Stimulated activated CD4-positive, alpha-beta T cell treated with anti-CD3 and anti-CD28 coated beads, TNF-alpha, amount 100 ng/mL, for 1 hour (primary cell): ENCODE measurements at places on chromosomes 13 and 19.

DNA sequence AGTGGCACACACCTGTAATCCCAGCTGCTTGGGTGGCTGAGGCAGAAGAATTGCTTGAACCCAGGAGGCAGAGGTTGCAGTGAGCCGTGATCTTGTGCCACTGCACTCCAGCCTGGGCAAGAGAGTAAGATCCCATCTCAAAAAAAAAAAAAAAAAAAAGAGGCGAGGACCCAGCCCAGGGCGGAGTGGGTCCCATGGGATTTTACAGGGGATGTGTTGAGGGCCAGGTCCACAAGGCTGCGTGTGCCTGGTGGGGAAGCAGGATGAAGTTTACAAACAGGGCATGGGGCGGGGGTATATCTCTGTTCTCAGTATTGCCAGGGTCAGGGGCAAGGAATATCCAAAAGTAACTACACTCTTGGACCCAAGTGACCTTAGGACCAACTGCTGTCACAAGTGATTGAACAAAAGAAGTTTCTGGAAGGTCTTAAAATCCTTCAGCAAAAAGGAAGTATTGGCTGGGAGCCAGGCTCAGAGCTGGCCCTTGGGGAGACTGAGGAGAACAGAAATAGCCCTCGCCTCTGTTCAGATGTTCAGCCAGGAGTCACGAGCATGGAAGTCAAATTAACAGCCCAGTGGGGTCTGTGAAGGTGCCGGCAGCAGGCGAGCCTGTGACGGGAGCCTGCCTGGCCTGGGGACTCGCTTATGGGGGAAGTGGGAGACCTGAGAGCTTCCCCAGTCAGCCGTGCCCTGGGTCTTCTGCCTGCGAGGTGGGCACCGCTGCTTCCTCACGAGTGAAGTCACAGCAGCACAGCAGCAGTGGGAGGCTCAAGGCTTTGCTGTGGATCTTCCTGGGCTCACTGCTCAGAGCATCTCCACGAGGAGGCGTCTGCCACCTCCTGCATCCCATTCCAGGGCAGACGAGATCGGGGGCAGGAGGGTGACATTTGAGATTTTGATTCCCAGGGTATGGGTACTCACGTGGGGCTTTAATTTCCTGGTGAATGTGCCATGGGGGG, 6.4 kb downstream of the MYO9B start:
- no peak for DNase-seq

DNA sequence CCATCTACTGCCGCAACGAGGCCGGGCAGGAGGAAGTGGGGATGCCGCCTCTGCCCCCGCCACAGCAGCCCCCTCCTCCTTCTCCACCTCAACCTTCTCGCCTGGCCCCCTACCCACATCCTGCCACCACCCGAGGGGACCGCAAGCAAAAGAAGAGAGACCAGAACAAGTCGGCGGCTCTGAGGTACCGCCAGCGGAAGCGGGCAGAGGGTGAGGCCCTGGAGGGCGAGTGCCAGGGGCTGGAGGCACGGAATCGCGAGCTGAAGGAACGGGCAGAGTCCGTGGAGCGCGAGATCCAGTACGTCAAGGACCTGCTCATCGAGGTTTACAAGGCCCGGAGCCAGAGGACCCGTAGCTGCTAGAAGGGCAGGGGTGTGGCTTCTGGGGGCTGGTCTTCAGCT, 3.4 kb upstream of the NUP62 start:
- DNase-seq, result no peak

- DNase-seq, result no peak
These were observed 269.8 kb downstream of the RFC3 start for GRCh38 chr13:34087791-34088190.

GRCh38 chr13:37413161-37413560, 185.4 kb downstream of the POSTN start:
- no peak for DNase-seq

GRCh38 chr19:20482721-20483120, 82.9 kb downstream of the ZNF737 start:
- DNase-seq, result no peak

DNA sequence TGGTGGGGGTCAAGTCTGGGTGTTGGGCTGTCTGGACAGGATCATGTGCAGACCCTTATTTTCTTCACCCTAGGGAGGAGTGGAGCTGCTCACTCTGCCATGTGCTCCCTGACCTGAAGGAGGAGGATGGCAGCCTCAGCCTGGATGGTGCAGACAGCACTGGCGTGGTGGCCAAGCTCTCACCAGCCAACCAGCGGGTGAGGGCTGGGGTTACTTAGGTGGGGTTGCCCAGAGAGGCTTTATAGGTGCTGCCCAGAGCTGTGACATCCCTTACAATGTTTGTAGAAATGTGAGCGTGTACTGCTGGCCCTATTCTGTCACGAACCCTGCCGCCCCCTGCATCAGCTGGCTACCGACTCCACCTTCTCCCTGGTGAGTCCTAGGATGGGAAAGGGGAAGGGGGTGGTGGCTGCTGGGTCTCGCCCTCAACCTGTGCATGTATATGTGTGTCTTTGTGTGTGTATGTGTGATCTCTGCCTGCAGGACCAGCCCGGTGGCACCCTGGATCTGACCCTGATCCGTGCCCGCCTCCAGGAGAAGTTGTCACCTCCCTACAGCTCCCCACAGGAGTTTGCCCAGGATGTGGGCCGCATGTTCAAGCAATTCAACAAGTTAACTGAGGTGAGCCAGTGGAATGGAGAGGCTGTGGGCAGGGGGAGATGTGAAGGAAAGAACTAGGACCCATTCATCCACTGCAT, 5.1 kb downstream of the CHMP2A start:
- DNase-seq, result no peak

DNA sequence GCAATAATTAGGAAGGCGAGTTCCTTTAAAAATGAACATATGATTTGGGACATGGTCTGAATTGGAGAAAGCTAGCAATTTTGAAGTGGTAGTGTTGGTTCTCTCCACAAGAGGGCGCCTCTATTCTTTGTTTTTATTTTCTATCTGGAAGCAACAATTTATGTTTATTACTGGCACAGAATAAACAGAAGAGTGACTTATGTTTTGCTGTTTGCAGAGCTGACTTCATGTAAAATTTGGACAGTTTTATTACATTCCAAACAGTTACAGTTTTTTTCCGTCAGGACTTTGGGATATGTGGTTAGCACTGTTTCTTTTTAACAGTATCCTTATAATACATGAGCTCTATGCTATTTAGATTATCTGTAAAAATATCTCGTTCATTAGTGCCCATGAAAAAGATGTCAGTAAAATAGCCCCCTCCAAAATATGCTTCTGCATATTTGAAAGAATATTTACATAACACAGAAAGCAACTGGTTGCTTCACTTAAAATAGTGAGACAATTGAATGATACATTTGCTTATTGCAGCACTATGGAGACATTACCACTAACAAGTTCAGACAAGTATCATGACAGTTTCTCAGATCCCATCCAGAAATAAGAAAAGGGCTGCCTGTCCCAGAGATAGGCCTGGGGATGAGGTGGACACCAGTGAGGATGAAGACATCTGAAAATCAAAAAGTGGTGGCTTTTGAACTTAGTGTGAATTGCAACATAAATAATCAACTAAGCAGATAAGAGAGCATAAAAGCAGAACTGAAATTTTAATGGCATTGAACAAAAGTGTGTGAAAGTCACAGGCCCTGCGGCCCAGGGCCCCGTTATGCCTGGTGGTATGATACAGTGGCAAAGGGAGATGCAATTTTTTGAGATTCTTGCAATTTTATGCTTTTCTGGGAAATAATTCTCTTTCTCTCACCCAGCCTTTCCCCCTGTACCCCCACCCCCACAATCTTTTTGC, 32.3 kb upstream of the FGF9 start:
- no peak for DNase-seq

GRCh38 chr19:5987077-5987818, 9.3 kb upstream of the RANBP3 start:
- peak; percentile 50 for DNase-seq

DNA sequence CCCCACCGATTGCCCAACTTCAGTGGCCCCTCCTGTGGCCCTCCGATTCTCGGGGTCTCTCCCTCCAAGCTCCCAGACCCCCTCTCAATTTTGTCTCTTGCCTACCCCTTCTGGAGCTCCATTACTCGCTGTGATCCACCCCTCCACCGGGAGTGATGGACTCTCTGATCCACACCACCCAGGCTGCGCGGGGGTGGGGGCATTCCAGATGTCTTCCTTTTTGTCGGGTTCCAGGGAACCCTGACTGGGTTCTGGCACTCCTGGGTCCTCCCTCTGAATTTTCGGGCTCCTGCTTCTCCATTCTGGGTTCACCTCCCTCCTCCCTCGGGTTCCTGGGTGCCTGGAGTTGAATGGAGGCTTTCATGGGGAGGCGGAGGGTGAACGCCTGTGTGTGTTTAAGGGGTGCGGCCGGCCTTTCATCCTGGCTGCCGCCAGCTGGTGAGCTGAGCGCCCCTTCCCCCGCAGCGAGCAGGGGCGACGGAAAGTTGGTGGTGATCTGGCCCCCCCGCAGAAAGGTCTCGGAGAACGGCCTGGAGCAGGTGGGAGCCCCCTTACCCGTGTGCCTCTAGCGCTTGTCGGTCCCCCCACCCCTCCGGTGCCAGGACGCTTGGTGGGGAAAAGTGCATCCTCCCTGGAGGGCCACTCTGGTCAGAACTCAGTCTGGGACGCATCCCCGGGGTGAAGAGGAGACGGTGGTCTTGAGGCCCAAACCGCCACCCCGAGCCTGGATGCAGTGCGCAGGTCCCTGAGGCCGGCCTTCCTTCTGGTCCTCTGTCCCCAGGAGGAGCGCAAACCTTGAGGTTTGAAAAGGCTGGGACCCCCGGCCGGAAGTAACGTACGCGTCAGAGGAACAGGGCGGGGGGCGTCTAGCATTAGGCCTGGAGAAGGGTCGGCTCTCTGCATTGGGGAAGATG, 1.6 kb downstream of the MISP3 start:
- no peak for DNase-seq

DNA sequence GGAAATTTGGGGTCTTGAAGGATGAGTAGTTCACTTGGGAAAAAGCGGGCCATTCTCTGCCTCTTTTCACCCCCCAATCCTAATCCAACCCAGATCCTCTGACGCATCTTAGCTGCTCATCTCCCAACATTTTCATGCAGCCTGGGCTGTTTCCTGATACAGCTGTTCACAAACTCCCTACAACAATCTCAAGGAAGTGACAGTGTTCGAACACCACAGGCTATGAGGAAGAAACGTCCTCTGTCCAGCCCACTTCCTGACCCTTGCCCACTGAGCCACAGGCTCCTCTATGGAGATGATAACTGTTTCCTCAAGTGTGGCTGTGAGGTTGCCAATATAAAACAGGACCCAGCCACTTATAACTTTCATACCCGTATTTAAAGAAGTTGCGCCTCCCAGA, 16.2 kb downstream of the LMTK3 start:
- DNase-seq, result no peak

DNA sequence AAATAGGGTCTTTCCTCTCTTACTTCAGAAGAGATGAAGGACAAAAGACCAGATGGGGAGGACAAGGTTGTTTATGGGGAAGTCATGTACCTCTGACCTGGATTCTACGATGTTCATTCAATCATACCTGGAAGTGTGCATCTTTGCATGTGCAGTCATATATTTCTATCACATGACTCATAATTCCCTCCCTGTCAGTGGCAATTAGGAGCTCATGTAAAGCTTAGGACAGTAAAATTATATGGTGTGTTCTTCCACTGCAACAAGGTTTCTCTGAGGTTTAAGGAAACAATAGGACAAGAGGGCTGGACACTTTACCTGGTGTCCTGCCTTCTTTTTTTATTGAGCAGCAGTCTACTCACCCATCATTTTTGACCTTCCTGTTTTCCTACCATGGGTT, 19.8 kb downstream of the CEACAM7 start:
- DNase-seq, result no peak

DNA sequence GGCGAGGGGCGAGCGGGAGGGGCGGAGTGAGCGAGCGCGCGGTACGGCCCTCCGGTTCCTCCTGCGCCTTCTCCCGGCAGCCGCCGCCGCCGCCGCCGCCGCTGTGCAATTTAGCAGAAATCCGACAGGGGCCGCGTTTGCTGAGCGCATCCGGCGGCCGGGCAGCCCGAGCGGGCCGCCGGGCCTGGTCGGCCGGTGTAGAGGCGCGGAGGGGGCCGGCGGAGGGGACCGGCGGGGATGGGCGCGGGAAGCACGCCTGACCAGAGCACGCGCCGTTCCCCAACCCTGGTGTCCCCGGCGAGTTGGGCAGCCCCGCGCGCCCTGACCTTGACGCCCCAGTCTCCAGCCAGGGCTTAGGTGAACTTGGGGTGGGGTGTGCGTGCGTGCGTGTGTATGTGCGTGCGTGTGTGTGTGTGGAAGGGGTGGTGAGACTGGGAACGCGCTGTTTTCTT, 144.5 kb upstream of the ZNF536 start:
- DNase-seq, result no peak

DNA sequence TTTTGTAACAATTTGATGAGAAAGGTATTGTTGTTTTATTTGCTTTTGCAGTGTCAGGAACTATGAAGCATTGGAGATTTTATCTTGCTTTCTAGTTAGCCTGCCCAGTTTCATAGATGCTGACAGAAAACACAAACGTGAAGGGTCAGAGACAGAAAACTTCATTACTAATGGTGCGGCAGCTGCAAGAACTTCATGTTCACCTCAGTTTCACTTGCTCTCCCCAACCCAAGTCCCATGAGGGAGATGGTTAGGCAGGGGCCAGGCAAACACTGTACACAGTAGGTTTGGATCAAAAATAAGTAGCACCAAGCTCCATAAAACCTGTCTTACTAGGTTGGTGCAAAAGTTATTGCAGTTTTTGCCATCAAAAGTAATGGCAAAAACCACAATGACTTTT, 550.2 kb upstream of the MIR17HG start:
- DNase-seq, result no peak

DNA sequence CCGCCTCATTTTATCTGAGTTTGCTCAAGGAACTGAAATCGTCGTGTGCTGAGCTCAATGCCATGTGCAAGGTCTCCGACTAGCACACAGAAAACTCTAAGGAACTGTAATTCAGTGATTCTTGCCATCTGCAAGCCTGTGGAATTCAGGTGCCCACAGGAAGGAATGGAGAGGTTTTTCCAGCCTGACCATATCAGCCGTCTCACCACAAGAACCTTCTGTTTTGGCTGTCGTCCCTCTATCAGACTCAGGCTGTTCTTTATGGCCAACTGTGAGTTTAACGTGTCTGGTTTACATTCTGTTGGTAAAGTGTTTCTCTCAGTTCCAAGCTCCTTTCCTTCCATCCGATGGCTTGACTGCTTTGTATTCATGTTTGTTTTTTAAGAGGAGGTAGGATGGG, 293.5 kb downstream of the SPRY2 start:
- DNase-seq, result no peak

DNA sequence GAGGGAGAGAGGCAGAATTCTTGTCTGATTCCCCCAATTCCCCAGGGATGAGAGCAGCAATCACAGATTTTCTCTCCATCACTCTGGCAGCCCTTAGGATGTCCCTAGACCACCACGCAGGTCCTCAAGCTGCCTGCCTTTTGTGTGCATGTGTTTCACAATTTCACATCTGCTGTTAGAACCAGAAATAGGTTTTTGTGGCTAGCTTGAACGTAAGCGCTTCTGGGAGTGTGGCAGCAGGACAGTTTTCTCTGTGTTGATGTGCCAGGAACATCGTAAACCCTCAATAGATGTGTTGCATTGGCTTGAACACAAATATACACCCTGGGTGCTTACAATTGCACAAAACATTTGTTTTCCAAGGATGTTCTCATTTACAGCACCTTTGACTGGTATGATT, 78.8 kb upstream of the TMTC4 start:
- no peak for DNase-seq

GRCh38 chr13:40341501-40341900, 324.9 kb downstream of the FOXO1 start:
- DNase-seq, result no peak

- DNase-seq, result no peak
These were observed 82.7 kb downstream of the ZNF429 start for GRCh38 chr19:21588065-21588601.
